ENCODE measurements at places on chromosomes 4 and X.

- DNase-seq: no peak
Measured at GRCh38 chr4:159343116-159343515, 240.2 kb downstream of the RAPGEF2 start.

DNA sequence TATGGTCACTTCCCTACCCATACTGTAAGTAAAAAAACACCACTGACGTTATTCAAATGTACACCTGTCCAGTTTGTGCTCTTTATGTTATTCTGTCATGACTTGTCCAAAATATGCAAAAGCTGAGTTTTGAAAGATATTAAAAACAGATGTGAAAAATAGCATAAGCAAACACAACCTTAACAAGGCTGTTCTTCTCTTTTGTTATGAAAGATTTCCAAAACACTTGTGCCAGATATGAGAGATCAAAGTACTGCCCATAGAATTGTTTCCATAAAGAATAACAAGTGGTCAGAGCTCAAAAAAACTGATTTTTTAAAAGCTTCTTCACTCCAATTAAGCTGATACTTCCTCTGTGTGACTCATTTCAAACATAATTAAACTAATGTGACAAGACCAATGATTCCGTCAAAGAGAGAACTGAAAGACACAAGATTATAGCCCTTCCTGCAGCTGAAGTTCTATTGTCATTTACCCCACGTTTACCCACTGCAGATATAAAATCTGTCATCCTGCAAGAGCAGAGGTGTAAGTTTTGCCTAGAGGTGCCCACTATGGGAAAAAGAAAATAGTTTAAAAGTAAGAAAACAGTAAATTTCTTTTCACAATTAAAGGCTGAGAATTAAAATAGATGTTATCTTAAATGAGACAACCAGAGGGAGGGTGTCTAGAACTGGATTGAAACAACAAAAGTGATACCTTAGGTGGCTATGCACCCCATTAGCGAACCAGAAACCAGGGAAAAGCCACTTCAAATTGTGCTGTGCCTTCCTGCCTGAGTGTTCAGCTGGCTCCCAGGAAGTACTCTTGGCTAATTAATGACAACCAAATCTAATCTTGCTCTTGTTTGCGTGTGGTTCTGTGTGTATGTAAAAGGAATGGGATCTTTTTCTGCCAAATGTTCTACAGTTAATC is 30.1 kb downstream of the RASSF6 start:
- DNase-seq: no peak

DNA sequence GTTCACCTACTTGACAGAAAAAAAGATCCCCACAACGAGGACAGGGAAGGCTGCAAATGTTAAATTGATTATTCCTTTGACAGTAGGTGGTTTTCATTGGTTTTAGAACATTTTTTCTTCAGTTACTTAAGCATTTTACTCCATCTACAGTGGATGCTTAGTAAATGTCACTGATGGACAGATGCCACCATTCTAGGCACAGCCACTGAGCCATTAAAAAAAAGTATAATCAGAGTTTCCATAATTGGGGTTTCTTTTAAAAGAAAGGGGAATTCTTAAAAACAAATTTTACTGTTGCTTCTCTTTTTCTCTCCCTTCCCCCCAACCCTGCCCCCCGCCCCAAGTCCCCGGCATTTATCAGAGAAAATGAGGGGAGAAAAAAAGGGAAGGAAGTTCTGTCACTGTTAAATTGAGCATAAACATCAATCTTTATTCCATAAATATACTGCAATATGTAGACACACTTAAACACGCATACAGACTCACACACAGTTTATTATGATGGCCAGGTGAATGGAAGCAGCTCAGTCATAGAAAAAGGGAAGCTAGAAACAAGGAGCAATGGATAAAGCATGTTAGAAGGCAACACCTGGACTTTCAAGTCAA is 79.7 kb upstream of the PRPS2 start:
- no peak for DNase-seq

GRCh38 chr4:6938237-6938636 is 28.6 kb downstream of the TBC1D14 start:
- DNase-seq: no peak

DNA sequence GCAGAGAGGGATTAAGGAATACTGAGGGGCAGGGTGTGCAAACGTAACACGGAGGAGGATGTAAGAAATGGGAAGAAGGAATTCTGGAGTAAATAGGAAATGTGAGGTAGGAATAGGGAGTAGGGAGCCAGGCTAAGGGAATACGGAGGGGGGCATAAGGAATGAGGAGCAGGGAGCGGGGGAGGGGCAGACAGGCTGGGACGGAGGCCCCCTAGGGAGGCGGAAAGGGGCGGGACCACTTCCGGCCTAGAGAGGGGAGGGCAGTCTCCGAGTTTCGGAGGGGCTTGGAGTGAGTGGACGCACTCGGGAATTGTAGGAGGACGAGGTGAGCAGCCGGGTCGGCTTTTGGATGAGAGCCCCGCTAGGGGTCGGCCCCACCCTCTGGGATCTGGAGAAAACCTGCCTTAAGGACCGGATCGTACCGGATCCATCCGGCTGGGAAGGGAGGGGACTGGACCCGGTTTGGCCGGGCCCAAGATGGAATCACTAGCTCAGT is 612 bp downstream of the MAGED2 start:
- peak; percentile 8 for DNase-seq

DNA sequence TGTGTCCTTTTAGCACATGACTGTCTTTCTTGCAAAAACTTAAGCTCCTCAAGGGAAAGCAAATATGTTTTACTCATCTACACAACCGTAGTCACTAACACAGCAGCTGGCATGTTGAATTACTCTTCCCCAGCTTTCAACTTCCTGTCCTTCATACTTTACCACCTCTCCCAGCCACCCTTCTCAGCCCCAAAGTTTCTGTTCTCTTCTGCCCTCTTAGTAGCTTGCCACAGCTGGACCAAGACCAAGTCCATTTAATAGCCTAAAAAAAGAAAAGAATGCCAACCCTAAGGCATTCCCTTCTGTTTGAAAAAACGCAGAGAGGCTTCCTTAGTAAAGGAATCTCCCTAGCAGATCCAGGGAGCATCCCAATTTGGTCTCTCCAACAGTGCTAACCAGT is 36.8 kb downstream of the SRPX2 start:
- no peak for DNase-seq

DNA sequence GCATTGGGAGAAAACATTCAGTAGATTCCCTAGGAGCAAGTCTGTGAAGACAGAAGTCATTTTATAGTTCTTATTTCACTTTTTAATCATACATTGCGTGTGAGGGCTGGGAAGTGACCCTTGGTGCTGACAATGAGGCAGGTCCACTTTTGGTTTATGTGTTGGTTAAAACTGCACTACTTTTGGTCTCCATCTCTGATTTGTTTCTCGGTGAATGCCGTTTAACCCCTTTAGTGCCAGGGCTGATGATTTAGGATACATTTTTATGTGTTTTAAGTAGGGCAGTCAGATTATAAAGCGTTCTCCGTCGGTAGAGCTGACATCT is 110.4 kb downstream of the AFF1 start:
- DNase-seq: no peak

- DNase-seq: no peak
Measured at GRCh38 chr4:8282742-8283141, 13.2 kb downstream of the HTRA3 start.

DNA sequence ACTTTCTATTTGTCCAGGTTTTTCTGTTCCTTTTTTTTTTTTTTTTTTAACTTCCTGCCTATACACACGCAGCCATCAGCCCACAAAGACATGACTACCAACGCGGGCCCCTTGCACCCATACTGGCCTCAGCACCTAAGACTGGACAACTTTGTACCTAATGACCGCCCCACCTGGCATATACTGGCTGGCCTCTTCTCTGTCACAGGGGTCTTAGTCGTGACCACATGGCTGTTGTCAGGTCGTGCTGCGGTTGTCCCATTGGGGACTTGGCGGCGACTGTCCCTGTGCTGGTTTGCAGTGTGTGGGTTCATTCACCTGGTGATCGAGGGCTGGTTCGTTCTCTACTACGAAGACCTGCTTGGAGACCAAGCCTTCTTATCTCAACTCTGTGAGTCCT is 2.1 kb downstream of the EBP start:
- DNase-seq: no peak

DNA sequence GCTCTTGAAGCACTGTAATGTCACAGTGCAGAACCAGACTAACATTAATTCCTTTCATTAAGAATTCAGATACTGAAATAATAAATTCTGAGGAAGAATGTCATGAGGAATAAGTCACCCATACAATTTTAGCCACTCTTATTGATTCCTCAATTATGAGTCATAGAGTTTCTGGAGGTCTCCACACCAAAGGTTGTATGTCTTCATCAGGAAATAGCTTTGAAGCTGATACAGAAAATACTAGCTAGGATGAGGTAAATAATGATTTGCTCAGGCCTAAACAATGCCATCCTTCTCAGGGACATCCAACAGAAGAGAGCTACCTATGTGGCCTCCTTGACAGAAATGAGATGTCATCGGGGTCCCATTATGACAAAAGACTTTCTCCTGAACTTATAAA is 238.8 kb downstream of the OR13H1 start:
- DNase-seq: no peak

- DNase-seq: no peak
Measured at GRCh38 chrX:47146936-47147859, 2.2 kb downstream of the RBM10 start.

GRCh38 chr4:176533159-176533558 is 213.4 kb downstream of the SPCS3 start:
- DNase-seq: no peak

- peak; percentile 33 for DNase-seq
Measured at GRCh38 chr4:142778430-142778829, 67.7 kb downstream of the INPP4B start.

- no peak for DNase-seq
Measured at GRCh38 chr4:185754961-185755360, 57.0 kb downstream of the SORBS2 start.

GRCh38 chr4:150533673-150534072 is 48.3 kb upstream of the MAB21L2 start:
- no peak for DNase-seq

DNA sequence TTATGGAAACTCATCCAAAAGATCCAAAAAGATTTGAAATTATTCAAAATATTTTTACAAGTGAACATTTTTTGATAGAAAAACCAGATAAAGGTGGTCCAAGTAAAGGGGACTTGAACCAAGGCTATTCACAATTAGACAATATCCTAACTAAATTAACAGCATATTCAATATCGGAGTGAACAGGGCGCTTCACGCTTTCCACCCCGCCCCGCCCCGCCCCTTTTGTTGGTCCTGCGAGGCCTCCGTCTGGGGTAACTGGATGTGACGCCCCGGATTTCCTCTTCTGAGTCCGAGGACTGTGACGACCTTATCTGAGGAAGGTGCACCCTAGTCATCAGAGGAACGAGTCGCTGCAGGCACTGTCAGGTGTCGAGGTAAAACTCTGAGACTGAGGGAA is at the start of gene MAGEB16:
Gene MAGEB16, plus strand, starts transcription at position 301 of the 400 bp plus-strand sequence. CDS start 3,855 bp downstream, outside the sequence.
- no peak for DNase-seq

DNA sequence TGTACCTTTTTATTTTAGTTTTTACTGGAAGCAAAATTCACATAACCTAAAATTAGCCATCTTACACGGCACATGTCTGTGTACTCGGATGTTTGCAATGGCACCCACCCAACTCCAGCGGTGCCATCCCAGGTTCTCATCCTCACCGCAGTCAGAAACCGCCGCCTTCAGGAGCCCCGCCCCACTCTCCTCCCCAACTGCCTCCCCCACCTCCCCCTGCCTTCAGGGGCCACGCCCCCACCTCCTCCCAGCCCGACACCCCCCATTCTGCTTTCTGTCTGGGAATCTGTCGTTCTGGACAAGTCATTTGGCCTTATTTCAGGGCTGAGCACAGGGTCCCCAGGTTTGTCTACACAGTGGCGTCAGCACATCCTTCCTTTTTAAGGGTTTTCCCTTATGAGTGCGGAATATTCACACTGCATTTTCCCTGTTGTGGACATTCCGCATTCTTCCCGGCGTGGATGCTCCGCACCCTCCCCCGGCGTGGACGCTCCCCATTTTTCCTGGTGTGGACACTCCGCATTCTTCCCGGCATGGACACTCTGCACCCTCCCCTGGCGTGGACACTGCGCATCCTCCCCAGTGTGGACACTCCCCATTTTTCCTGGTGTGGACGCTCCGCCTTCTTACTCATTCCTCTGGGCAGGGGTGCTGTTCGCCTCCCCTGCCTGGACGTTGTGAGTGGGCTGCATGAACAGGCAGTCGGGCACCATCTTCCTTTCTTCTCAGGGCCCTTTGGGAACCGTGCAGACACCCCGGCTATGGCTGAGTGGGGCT is 135.4 kb upstream of the NKX1-1 start:
- DNase-seq: no peak

GRCh38 chr4:131159261-131159660 is 1989.8 kb upstream of the PCDH10 start:
- no peak for DNase-seq

DNA sequence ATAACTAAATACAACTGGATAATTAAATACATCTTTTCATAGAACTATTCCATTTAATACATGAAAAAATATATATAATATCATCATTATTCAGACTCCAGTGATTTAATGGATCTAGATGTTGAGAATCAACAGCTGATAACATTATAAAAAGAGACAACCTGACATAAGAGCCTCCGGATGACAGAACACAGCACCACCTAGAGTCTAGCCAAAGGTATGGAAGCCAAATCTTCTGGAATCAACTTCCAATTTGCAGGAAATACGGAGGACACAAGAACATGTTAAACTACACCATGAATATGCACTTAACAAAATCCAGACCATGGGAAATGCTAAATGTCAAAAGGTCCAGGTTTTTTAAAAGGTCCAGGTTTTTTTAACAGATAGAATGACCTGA is 55.0 kb downstream of the LRBA start:
- DNase-seq: no peak

DNA sequence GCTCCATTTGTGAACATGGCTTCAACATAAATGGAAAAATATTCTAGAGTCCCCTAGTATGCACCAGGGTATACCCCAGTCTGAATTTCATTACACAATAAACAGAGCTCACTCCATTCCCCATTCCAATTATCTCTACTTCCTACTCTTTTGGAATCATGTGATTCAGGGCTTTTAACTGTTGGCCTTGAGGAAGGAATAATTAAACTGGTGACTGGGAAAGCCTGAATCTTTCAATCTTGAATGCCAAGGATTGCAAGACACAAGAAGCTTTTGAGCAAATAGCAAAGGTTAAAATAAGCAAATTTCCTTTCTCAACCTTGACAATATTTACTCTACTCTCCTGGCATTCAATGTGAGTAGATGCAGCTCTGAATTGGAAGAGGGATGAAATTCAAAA is 77.5 kb upstream of the INPP4B start:
- DNase-seq: no peak

DNA sequence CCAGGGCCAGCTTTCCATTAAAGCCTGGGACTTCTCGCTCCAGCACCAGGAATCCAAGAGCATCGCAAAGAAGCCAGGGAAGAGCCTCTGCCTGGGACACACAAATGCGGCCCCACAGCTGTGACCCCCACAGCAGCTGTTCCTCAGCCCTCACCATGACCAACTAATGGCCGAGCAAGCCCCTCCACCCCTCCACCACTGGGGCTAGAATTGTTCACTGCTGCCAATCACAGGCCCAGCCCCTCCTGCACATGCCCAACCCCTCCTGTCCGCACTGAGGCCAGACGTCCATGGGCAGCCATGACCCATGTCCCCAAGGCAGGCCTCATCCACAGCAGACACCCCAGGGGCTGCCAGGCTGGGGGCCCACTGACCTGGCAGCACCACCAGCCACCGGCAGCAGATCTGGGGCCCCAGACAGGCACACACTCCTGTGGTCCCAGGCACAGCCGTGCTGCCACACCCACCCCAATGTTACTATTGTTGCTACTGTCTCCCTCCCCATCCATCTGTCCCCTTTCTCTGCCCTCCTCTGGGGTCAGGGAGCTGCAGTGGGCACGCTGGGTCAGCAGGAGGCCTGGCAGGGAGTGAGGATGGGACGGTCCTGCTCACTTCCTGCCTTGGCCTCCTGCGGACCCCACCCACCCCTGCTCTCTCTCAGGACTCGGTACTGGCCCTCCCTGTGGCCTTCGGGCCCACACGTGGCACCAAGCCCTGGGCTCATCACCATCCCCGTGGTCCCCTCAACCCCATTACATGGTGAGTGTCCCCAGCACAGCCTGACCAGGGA is 56.0 kb downstream of the ZFYVE28 start:
- DNase-seq: no peak
